Left ventricle myocardium inferior (tissue), 1 donor: ENCODE measurements at places on chromosomes 16 and 17.

- no peak for DNase-seq
Measured at GRCh38 chr16:17076092-17076754, 394.5 kb downstream of the XYLT1 start.

- DNase-seq, result no peak
Measured at GRCh38 chr16:84047626-84048025, 5.0 kb upstream of the SLC38A8 start.

DNA sequence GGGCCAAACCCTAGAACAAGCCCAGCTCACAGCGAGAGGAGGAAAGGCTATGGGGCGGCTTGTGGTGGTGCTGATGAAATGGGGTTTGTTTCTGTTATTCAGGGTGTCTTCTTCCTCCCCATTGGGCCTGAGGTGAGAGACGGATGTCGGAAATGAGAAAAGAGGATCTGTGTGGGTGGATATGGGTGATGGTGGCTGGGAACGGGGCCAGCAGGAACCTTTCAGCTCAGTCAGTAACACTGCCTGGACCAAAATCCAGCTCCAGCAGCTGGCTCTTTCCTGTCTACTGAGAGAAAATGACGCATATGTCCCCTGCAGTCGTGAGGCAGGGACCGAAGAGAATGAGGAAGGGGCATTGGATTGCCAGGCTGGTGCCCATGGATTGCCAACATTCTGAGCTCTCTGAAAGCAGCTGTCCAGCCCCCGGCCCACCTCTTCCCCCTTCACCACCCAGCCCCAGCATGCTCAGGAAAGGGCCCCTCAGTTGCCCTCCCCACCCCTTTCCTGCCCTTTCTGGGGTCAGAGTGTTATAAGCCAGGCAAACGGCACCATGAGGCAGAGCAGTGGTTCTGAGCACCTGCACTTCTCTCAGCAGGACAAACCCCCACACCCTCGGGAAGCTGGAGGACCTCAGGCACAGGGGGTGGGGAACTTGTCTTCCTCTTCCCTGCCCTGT, 4.0 kb downstream of the MYH3 start:
- no peak for DNase-seq

GRCh38 chr17:39988206-39988810, 7.7 kb downstream of the PSMD3 start:
- no peak for DNase-seq

GRCh38 chr16:49700251-49701064, 155.5 kb downstream of the ZNF423 start:
- DNase-seq, result peak; percentile 36

DNA sequence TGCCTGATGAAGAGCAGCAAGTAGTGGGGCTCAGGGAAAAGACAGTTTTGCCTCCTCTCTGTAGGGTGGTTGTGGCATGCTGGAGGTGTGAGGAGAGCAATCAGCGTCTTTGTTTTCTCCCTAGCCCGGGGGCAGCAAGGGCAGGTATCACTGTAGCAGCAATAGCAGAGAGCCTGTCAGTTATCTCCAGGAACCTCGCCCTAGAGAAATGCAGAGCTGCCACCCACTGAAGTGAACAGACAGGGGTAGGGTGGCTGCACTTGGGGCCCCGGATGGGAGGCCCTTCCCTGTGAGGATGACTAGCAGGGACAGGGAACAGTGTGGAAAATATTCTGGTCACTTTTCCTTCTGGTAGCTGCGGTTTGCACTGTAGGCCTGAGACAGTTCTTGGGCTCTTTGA, 886.5 kb downstream of the CDH8 start:
- no peak for DNase-seq

DNA sequence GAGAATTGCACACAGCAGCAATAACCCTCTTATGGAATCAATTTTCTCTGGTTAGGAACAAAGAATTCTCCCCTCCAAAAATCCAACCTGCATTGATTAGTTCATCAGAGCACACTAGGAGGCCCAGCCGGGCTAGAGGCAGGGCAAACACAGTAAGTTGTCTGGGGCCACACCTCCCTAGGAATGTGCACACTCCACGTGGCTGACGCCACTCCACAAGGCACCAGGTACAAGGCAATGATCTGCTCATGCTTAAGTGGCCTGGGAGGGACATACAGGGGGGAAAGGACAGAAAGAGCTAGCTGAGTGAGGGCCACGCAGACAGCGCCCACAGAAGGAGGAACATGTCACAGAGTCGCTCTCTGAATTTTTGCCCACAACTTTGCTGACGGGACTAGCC, 107.6 kb downstream of the SLC39A11 start:
- DNase-seq, result no peak

- no peak for DNase-seq
Measured at GRCh38 chr17:42010898-42011516, 6.2 kb downstream of the DNAJC7 start.

DNA sequence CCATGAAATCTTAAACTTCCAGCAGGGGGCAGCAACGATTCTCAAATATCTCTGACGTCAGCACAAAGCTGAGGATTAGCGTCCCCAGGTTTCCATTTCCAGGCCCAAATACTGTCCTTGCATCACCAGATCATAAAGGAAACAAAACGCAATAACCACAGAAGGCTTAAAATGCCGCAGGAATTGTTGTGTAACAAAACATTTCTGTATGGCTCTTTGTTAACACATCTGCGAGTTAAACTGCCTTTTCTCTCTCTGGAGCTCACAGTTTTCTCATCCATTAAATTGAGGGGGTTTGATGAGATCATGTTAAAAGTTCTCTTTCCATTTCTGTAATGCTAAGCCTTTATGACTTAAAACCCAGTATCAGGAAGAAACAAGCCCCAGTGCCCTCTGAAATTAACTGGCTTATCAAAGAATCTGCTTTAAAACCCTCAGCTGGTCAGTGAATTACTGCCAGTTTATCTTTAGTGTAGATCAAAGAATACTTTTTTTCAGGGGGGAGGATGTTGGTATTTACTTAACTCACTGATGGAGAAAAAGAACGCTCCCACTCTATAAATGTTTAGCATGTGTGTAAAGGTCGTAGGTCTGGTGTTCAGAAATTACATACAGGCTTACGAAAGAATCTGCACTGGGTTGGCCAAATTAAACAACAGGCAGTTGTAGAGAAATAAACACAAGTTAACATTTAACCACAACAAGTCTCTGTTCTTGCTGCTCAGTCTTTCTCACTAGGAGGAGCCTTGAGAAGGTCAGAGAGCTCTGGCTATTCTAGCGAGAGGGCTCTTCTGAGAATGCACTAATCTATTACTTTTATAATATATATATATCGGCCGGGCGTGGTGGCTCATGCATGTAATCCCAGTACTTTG, 10.6 kb upstream of the TERF2 start:
- no peak for DNase-seq

GRCh38 chr16:66372898-66373155, 6.3 kb downstream of the CDH5 start:
- no peak for DNase-seq

DNA sequence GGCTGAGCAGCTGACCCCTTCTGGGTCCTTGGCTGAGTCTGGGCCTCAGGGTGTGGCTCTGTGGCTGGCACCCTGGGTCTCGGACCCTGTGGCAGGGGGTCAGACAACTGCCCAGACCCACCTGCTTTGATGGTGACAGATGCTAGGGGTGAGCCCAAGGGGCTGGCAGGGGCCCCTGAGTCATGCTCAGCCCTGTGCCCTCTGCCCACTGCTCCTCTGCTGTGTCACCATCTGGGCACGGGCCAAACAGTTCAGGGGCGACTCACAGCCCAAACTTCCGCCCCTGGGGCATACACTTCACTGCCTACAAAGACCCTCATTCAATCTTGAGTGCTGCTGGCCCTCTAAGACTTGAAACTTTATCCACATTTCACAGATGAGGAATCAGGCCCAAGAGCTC, 5.7 kb downstream of the ADGRG1 start:
- no peak for DNase-seq

- no peak for DNase-seq
Measured at GRCh38 chr17:27600471-27600870, 30.5 kb upstream of the LGALS9 start.

- no peak for DNase-seq
Measured at GRCh38 chr16:1645914-1646525, 32.1 kb upstream of the JPT2 start.

DNA sequence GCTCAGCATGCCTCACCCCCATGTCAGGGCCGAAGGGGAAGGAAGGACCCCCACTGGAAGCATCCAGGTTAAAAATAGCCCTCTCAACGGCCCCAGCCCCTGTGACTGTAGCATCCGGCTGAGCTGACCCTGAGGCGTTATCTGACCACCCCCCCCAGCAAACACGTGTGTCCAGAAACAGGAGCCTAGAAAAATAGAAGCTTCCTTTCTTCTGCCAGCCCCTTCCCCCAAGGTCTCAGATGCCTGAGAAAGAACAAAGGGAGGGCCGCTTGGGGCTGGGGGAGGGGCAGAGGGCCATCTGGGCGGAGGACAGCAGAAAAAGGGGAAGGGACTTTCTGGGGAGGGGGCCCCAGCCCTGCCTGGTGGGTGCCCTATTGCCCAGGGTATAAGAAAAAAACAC, 55.8 kb downstream of the ACTG1 start:
- DNase-seq, result no peak

- no peak for DNase-seq
Measured at GRCh38 chr16:53912155-53912554, 208.2 kb downstream of the FTO start.

- DNase-seq, result no peak
Measured at GRCh38 chr16:59052231-59052630, 318.1 kb upstream of the GOT2 start.

DNA sequence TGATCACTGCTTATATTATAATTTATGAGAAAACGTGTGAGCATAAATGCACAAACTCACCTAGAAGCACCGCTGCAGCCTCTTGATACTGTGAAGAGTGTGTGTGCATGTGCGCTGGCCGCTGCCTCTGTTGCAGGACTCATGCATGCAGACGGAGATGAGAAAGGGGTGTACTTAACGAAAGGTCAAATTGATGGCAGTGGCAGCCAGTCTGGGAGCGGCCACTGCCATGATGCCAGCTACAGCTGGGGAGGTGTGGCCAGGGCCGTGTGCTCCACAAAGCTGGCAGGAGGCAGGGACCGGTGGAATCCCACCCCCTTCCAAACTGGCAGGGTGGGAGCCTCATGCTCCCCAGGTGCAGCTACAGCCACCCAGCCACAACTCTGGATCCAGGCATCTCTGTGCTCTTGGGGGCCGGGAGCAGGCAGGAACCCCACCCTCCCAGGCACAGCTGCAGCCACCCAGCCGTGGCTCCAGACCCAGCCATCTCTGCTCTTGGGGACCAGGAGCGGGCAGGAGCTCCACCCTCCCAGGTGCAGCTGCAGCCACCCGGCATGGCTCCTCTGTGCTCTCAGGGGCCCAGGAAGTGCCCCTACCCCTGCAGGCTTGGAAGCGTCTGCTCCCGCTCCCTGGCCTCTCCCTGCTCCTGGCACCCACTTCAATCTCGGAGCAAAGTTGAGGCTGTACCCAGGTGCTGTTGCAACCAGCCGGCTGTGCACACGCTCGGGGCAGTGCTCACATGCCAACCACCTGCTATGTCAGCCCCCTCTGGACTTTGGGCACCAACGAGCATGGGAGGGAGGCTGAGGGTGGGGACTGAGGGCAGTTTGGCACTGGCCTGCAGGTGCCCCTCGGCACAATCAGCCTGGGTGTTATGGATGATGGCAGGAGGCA, 77.5 kb upstream of the CHMP6 start:
- no peak for DNase-seq

- no peak for DNase-seq
Measured at GRCh38 chr17:57578608-57579225, 166.4 kb downstream of the CCDC182 start.

- no peak for DNase-seq
Measured at GRCh38 chr16:64150193-64150592, 971.7 kb downstream of the CDH11 start.

- no peak for DNase-seq
Measured at GRCh38 chr17:42313389-42313772, 25.1 kb downstream of the STAT5A start.

DNA sequence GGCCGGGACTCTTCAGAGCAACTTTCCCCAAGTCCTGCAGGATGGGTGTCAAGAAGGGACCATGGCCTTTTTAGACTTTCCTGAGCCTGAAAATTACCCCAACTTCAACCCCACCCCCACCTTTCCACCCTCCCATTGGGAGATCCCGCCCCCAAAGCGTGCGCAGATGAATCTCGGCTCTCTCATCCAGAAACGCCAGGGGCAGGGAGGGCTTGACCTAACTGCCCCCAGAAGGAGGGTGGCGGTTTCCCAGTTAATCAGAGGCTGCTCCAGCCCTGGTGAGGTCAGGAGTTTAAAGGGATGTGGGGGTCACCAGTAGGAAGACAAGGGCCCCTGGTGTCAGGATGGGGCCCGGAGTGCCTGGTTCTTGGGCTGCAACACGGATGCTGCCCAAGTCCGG, 480 bp downstream of the KIF19 start:
- no peak for DNase-seq
